ENCODE measurements at places on chromosomes 6 and 20. TPM values are rescaled to one million over a fixed set of nuclear protein-coding genes. Genes with fewer than 3 reads are reported as not detected.

Gene XKR7
- 0.09 TPM for total RNA-seq

- DNase-seq, result no peak
Measured at GRCh38 chr6:152049502-152049901, 242.0 kb downstream of the ESR1 start.

DNA sequence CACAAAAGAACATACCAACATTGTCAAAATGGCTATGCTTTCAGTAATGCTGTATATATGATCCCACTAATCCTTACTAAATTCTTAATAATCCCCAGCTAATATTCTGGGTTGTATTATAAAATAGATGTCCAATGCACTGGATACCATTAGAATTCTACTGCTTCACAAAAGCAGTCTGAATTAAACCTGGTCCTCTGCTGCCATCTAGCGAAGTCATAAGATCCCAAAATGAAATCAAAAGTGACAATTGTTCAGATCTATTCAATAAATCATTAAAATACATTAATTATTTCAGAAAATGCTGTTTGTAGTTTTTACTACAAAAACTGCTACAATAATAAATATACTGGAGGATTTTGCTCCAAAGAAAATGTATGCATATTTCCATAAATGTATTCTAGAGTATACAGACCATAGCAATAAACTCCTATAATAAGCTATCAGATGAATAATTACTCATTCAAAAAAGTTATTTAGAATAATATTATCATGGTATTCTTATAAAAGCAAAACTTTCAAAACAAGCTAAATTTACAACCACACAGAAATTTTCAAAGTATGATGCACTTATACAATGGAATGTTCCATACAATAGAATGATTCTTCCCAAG lies 92.6 kb downstream of the RNGTT start:
- no peak for DNase-seq

DNA sequence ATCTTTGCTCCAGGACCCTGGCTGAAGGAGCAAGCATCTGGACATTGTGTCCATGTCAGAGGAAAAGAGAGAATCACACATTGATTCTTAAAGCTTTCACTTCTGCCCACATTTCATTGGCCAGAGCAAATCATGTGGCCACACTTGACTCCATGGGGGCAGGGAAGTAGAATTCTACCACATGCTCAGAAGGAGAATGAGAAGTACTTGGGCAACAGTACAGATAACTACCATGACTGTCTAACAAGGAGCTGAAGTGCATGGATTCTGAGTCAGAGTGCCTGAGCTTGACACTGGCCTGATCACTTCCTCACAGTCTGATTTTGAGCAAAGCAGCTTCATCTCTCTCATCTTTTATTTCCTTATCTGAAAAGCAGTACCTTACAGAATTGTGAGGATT lies 38.6 kb downstream of the GHRH start:
- DNase-seq, result no peak

DNA sequence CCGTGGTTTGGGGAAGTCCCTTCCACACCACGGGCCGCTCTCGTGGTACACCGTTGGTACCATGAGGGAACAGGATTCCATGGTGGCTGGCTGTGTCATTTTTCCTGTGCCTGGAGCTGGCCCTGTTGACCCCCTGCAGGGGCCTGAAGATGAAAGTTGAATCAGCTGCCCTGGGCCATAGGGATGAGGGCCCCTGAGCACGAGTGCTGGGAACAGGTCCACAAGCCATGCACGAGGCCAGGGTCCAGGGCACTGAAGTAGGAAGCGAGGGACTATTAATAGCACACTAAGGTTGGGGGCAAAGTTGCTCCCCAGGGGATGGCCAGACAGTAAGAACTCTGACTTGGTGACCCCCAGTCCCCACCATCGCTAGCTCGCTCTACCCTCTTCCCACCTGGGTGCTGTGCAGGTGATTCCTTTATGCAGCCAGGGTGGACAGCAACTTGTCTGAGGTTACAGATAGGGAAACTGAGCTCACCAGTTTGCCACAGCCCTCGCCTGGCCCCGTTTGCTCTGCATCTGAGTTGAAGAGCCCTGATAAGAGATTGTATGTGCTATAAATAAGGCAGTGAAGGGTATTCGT lies 46.6 kb downstream of the SLC13A3 start:
- DNase-seq, result no peak

Data from upper lobe of right lung (tissue), 1 donor.